ENCODE measurements at places on chromosomes 12 and 14.

DNA sequence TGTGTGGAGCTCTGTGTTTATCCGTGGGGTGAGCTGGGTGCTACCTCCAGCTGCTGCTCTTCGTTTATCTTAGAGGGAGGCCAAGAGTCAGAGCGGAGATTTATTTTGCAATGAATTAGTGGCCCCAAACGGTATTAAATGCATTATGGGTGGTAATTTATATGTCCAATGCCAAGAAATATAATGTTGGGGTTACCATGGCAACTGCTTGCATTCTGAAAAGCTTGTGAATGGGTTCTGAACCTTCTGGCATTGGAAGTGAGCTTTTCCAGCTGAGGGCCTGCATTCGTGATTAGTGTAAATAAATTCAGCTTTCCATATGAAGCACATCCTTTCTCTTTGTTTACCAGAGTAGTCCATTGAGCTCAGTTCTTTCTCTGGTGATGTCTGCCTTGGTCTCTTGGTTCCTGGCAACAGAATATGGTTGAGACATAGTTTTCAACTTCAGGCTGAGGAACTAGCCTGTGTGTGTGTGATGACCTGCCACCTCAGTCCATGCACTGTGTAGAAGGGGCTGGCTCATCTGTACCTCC, 51.8 kb downstream of the TRAF3 start:
- peak; percentile 19 for DNase-seq

DNA sequence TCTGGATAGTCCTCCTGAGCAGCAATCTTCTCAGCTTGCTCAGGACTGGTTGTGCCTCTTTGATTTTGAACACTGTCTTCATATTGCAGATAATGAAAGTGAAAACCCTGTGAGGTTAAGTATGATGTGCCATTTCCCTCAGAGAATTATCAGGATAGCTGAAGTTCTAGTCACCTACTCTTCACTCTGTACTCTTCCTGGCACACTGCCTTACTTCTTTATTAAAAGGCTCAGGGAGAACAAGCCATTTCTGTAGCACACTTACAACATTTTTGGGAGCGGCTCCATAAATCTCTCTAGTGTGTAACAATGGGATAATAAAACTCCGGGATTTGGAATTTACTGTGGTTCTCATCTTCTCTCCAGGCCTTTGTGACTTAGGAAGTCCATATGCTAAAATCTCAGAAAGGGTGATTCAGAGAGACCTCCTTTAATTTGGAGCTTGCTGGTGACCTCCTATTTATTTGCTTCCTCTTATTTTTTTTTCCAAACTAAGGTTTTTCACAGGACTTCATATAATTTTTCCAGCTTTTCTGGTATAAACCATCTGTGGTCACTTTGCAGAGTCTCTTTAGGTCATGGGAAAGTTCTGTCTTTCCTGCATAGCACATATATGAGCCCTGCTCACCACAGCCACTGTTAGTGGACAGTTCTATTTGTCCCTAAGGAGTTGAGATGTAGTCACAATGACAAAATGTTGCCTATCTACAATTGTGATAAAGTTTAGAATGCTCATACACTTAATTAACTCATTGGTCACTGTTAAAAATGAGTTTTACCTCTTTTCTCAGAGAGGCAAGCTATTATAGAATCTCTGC, 53.5 kb upstream of the LDHB start:
- no peak for DNase-seq

DNA sequence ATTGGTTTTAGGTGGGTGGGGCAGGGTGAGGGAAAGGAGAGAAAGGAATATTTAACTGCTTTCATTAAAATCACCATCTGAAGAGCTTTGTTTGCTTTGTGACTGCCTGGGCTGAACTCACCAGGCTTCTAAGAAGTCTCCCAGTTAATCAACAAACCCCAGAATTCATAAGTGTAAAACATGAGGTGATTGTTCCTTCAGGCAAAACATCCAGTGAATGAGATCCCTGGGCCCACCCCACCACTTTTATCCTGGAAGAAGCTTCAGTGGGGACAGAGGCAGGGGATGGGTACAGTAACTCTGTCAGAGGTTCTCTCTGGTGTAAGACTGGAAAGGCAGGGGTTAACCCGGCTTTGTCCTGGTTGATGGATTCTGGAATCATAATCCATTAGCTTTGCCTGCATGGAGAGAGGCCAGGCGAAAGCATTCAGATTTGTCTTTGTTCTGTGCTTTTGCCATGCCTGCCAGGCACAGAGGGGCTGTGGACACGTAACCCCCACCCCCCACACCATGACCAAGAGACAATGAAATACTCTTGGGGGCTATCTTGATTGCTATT, 16.7 kb downstream of the PDE1B start:
- DNase-seq, result no peak

GRCh38 chr12:132955094-132956010, 754 bp downstream of the ZNF605 start:
- peak; percentile 63 for DNase-seq

DNA sequence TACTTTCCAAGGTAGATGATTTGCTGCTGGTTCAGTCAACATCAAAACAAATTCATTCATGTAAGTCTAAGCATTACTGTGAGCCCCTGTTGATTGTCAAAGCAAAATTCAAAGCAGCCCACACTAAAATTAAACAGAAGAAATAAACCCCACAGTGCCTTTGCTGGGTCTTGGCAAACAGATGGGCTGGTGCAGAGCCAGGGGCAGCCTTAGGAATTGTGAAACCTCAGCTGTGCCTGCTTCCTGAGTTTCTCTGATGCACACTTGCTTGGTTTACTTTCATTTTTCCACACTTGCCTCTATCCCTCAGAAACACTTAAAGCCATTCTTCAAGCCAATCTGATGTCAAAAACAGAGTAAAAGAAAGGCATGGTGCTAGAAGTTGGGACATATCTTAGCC, 6.6 kb upstream of the PLEKHG7 start:
- peak; percentile 48 for DNase-seq

DNA sequence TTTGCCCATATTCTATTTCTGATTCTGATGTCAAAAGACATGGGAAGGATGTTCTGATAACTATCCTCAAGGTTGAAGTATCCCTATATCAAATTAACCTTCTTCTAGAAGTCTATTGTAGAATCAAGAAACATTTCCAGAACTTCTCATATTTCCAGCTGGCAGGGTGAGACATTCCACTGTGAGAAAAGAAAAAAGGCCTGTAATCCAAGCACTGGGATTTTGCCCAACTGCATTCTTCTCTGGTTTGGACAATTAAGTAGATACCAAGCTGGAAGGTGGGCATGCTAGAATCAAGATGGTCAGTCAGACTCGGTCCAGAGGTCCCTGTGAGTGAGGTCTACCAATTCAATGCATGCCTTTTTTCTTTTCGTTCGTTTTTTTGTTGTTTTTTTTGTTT, 60.9 kb downstream of the MAP3K9 start:
- DNase-seq, result peak; percentile 27

DNA sequence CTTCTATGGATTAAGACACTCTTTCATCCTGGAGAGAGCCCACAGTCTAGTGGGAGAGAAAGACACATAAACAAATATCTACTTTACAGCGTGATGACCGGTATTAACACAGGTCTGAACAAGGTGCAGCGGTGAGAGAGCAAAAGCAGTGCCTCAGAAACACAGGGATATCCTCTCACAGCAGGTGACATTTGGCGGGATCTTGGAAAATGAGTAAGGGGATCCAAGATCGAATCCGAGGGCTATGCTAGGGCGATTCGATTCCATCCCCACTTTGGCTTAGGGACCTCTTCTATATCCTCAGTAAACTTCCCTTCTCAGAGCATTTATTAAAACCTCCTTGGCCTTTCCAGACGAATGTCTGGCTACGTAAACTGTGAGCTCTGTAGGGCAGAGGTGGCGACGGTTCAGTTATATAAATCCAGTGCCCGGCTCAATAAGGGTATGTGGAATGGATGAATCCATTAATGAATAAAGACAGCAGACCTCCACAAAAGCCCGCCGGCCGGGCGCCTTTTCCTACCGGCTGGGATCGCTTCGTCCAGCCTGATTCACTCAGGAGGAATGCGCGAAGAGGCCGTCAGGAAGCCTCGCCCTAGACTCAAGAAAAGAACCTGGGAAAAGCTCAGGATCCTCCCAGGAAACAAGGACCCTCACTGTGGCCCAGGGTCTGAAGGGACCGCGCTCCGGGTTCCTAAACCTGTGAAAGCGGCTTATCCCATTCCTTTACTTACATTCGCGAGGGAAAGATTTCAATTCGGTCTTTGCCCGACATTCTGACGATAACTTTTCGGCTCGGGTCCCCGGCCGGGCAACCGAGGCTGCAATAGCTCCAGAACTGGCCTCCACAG, 455 bp downstream of the ATP6V1D start:
- DNase-seq, result no peak

All from astrocyte of the spinal cord (primary cell).